ENCODE measurements at places on chromosomes 5 and 9.

- DNase-seq = no peak
Observed at GRCh38 chr5:132761321-132762240, 14.4 kb downstream of the CCNI2 start.

DNA sequence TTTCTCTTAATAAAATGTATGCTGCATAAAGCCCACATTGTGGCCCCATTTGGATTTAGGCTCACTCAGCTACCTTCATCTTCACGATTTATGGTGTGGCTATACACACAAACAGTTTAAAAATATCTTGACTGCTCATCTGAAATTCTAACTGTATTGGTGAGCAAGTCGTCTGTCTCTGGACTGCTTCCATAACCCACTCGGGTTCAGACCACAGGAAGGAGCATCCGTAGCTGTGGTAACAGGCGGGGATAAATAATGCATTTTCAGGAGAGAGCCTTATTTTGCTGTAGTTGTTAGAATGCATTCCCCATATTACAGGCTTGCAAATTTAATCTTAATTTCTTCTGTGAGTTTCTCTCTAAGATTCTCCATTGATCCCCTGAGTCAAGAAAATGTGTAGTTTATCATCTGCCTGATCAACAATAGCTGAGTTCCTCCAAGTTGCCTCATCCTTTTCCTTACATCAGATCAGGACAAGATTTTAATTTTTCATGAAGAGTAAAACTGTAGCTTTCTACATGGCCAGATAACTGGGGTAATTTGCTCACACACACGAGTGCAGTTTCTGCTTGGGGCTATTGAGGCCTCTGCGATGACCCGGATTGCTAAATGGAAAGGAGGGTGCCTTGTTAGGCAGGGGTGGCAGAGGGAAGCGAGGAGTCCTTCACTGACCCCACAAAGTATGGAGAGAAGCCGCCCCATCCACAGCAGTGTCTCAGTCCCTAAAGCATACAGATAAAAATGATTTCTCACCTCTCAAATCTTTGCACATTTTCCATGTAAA, 133.9 kb downstream of the FSTL4 start:
- DNase-seq = no peak

- no peak for DNase-seq
Observed at GRCh38 chr5:4113426-4113825, 517.8 kb downstream of the IRX1 start.

DNA sequence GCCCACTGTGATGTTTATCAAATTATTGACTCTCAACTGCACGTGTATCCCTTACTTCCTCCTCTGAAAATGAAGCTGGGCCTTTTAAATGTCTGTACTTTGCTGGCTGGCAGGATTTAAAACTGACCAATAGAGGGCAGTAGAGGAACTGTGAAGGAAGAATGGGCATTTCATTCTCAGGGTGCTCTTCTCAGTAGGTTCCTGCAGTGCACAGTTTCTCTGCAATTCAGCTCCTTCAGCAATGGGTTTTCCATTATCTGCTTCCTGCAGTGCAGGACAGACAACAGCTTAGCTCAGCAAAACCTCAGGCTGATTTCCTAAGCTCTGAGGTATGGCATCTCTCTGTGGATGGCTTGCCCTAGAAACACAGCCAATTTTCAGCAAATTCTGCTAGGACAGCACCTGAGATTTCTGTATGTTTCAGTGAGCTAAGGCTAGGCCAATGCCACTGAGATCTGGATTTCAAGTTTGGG, 298.4 kb upstream of the PRDM9 start:
- peak; percentile 48 for DNase-seq

DNA sequence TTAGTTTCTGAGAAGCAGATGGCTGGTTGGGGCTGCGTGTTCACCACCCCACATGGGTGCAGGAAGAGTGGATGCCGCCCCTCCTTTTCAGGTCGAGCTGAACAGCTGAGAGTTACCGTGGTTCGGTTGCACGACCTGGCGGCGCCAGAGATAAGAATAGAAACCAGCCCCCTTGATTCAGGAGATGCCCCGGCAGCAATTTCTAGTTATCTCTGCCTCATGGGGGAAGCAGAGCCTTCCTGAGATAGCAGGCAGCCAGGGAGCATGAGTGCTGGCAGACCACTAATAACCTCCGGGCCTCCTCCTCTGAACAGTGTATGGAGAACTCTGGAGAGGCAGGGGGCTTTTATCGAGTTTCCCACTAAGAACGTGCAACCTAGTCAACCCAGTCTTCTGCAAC, 177.8 kb downstream of the NSG2 start:
- DNase-seq = no peak
